ENCODE measurements at places on chromosomes 12 and 14.

DNA sequence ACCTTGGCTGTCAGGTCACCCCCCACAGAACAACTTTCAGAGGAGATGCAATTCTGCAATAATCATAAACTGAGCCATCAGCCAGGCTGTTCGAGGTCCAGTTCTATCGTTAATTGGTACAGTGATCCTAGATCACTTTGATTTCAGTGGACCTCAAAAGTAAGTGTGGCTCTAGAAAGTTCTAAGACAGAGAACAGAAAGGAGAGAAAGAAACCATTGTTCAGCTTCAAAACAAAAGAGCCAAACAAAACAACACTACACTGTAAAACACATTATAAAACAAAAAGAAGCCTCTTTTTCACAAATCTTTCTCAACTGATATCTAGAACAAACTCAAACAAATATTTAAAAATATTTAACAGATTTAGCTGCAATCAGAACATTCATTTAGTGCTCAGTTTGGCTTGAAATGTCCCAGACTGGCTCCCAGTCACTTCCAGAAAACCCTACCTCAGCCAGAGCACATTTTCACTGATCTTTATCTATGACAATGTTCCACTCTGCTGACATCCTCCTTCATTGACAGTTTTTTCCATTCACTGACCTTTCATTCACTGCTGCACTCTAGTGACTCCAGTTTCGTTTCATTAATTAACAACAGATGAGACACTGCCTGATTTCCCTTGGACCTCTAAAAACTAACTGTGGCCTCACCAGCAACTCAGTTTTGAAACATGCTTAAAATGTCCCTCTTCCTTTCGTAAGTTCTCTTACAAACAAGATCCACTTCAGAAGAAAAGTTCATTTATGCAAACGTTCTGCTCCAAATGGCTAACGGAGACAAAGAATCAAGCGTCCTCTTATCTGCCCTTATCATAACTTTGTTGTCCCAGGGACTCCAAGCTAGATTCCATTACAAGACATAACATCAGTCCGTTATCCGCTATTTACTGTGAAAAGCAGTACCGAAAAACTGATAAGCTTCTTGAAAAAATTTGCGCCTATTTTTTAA lies 56.8 kb downstream of the DUSP16 start:
- peak; percentile 68 for DNase-seq

DNA sequence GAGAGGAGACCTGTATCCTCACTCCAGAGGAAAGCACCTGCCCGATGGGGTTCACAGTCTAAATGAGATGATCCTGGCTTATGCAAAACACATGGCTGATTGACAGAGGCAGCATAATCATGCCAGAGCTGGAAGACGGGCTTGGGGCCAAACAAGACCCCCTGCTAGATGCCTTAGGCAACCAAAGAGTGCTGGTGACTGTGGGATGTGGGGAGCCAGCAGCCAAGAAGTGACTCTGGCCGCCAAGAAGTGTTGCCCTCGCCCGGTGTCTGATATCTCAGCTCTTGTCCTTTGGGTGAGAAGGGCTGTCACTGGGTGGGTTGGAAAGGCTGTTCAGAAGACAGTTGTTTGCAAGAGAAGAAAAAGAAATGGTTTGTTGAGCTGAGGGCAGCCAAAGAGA lies 56.7 kb downstream of the PLEKHG3 start:
- no peak for DNase-seq

DNA sequence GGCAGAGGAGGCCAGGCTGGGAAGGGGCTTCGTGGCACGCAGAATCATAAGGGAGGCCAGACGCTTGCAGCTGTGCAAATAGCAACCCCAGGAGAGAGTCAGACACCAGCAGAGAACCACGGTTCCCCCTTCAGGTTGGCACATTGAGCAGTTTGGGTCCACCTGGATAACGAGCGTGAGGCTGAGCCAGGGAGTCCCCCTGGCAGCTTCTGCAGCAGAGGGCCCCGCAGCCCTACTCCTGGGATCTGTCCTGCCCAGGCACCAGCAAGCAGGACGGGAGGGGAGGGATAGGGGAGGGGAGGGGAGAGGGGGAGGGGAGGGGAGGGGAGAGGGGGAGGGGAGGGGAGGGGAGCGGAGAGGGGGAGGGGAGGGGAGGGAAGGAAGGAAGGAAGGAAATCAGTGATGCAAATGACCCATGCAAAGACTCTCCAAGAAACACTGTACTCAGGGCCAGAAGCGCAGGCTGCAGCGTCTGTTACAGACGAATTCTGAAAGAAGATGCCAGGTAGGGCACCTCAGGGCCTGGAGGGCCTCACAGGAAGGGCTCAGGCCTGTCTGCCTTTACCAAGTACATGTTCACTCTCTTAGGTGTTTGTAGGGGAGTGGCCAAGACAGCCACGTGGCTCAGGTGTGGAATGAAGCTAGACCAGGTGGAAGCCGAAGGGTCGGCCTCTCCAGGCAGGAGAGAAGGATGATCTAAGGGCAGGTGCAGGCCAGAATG lies 32.3 kb upstream of the MMP17 start:
- no peak for DNase-seq

- no peak for DNase-seq
Measured at GRCh38 chr12:94841904-94842610, 161.4 kb downstream of the NDUFA12 start.

DNA sequence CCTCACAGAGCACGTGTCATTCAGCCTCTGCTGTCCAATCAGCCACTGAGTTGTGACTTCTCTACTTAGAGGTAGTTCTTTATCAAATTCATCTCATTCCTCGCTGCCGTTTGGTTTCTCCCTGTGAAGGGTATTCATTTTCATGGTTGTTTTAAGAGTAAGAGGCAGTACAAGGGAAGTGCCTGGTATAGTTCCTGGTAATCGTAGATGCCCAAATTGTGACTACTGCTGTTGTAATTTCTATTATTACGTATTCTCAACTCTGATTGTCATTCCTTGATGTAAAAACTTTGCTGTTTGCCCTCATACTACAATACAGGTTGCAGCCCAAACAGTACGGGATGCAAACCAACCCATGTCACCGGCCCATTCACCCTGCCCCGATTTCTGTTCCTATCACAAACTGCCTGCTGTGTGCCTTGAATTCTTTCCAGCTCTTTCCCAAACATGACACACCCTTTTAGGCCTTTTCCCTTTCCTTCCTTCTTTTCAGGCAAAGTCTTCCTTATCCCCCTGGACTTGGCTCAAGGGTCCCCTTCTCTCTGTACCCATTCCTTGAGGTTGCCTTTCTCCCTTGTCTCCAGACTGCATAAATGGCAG lies 93.0 kb downstream of the SLC25A47 start:
- no peak for DNase-seq

DNA sequence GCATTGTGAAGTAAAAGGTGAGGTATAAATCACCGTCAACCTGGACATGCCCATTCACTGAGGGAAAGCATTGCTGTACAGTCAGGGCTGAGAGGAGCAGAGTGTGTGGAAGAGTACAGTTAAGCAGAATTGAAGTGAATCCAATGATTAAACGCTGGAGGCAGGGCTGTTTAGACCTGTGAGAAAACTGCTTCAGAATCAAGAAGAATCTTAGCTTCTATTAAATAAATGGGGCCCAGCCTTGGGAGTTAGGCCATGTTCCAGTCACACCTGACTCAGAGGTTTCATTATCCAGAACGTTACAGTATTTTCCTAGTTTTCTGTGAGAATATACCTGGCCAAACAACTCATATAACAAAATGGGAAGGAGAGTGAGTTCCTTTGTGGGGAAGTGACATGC lies 86.9 kb downstream of the ATP23 start:
- DNase-seq = no peak
